ENCODE measurements at places on chromosomes 5 and 9. TPM values are rescaled to one million over a fixed set of nuclear protein-coding genes. Genes with fewer than 3 reads are reported as not detected.

GRCh38 chr9:108654566-108654965 lies 201.2 kb downstream of the ACTL7B start:
- DNase-seq = no peak

- DNase-seq = no peak
Measured at GRCh38 chr5:57586649-57587048, 104.0 kb upstream of the ACTBL2 start.

Gene IFNA5
- not detected for total RNA-seq

Gene ZFP37
- total RNA-seq = 1.1 TPM

Data from Right ventricle myocardium inferior (tissue), 1 donor.